GDM1 (cell line): ENCODE measurements at places on chromosomes 13 and 19.
A peak's percentile ranks its signal among the peaks of the same experiment; 100 is the strongest.

- no peak for DNase-seq
Observed at GRCh38 chr19:411723-412355, 2.9 kb upstream of the C2CD4C start.

DNA sequence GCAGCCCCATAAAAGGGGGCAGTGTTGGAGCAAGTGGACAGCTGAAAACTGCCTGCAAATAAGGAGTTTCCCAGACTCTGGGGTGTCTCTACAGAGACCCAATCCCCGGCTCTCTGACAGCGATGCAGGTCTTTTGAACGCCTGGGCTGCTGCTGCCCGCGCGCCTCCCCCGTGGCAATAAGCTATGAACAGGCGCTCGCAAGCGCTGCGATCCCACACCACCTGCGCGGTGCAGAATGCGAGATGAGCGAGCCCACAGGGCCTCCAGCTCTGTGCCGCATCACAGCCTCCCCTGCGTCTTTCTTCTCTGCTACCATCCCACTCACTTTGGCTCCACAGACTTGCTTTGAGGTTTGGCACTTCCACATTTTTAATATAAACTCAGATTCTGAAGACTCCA, 62.3 kb downstream of the KCTD15 start:
- no peak for DNase-seq

DNA sequence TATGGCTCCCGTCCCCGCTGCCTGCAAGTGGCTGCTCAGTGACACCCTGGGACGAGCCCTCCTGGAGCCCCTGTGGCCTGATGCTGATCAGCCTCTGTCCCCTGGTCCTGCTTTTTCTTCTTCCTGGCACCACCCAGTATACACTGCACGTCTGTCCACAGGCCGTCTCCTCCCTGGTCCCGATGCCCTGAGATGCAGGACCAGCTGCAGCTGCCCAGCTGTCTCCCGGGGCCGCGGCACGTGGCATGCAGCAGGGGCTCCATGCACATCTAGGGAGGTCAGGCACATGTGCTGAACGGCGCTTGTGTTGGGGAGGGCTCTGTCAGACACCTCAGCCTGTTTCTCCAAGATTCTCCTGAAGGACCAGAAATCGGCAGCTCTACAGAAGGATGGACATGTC, 30.2 kb downstream of the ZFR2 start:
- no peak for DNase-seq

- no peak for DNase-seq
Observed at GRCh38 chr13:39496506-39496905, 106.5 kb downstream of the LHFPL6 start.

DNA sequence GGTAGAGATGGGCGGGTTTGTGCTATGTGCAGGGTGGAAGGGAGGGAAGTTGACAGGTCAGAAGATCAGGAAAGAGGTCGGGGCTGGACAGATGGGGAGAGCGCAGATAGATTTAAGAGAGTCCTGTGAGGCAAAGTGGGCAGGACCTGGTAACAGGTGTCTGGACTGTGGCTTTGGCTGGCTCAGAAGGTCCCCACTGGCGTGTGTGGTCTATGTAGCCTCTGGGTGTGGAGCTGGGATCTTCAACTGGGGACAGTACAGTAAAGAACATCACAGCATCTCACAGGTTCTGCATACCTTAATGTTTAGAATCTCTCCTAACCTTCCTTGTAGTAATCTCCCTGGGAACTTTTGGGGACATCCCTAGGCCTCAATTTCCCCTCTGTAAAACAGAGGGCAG, 17.7 kb downstream of the CKM start:
- DNase-seq = no peak

DNA sequence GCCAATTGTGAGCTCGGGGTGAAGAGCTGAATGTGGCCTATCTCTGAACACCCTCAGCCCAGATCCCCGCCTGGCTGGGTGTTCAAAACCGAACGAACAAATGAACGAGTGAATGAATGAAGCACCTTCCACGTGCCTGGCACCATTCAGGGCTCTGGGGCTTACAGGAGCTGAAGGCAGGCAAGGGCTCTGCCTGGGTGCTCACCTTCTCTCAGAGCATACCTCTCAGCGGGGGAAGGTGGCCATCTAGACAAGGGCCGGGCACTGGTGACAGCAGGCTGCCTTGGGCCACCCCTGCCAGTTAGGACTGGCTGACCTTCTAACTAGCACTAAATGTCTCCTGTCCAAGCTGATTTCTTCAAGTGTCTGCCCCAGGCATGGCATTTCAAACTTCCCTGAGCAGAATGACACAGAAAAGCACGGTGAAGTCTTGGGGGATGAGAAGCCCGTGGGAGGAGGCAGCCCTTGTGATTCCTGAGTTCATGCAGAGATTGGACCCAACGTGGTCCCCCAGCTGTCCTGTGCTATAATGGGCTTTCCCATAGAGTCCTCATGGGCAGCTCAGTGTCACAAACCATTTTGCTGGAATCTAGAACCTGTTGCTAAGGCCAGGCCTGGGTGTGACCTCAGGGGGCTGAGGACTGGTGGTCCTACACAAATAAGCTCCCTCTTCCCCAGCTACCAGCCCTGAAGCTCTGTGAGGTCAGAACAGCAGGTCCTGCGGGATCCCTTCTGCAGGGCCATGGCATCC, 27.9 kb upstream of the VSTM2B start:
- DNase-seq = no peak

GRCh38 chr19:55544776-55545439, 435 bp downstream of the SBK3 start:
- no peak for DNase-seq

DNA sequence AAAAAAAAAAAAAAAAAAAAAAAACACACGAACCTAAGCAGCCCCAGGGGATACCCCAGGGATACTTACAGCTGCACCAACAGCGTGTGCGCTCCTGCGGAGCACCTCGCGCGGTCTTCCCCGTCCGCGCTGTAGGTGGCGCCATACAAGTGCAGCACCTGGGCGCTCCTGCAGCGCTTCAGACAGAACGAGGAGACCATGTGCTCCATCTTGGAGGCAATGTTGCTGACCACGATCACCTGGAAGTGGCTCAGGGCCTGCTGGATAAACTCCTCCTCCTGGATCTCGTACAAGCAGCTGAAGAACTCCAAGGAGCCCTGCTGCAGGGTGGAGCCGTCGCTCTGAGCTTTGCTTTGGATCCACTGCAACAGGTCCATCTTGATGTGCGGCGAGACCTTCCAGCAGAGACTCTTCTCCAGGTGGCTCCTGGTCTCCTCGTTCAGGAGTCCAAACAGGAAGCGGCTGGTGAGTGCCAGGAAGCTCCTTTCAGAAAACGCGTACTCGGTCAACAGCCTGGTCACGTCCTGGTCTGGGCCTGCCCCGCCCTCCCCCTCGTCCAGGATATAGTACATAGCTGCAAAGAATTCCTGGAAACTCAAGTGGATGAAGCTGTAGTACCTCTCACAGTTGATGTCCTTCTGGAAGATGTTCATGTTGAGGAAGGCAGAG, 14.5 kb downstream of the NLRP12 start:
- no peak for DNase-seq

- DNase-seq = no peak
Observed at GRCh38 chr19:6292006-6292405, 12.2 kb upstream of the MLLT1 start.

DNA sequence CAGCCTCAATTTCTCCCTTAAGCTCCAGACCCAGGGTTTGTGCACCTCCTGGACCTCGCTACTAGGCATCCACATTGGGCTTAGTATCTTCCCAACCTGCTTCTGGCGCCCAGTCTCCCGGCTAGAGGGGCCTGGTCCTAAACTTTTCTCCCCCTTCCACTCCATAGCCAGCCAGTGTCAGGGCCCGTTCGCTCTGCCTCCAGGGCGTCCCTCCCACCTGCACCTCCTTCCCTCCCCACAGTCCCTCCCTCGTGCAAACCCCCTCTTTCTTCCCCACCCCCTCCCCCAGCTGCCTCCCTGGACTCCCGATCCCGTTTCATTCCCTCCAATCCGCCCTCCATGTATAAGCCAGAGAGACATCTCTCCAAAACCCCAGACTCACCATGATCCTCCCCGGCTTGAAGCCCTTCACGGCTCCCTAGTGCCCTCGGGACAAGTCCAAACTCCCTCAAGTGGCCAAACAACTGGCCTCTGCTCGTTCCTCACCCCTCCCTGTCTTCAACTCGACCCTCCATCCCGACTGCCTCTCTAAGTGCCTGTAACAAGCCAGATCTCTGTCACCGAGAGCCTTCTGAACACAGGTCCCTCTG, 997 bp upstream of the SAMD4B start:
- peak; percentile 42 for DNase-seq

DNA sequence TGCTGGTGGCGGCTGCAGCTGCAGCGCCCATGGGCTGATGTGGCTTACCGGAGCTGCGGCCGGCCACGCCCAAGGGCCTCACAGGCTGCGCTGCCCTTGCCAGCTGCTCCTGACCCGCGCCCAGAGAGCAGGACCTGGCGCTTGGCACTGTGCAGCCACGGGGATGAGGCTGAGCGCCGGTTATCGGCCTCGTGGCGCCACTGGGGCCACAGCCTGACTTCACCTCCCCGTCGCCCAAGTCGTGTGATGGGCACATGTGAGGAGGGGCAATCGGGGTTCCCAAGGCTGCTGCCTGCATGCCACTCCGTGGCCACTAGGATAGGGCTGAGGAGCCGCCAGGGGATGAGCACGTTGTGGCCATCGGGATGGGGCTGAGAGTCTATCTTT, 77.2 kb upstream of the PABPC3 start:
- DNase-seq = no peak

DNA sequence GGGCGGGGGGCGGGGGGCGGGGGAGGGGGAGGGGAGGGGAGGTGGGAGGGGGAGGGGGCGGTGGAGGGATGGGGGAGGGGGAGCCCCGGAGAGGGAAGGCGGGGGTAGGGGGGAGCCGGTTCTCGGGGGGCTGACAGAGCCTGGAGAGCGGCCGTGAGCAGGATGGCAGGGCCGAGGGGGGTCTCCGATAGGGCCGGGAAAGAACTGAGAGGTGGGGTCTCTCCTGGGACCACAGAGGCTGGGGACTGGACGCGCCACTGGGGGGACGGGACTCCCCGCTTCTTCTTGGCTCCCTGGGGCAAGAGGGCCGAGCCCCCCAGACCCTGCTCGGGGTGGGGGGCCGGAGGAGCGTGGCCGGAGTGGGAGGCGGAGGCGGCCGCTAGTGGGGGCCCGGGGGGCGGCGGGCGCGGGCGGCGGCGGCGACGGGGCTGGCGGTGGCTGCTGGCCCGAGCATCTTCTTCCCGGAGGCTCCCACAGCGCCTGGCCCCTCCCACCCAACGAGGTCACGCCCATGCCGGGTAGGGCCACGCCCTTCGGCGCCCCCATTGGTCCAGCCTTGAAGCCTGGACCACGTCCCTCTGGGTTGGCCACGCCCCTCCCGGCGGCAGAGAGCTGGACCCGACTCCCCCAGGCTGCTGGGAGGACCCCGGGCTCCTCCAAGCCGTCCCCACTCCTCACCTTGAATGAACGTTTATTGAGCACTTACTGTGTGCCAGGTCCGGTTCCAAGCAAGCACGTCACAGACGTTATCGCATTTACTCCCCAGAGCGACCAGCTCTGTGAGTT, at the start of gene NOVA2:
TSS of gene NOVA2 (minus strand) at position 313 of the 786 bp plus-strand sequence. CDS start 514 bp downstream, outside the sequence.
- no peak for DNase-seq

GRCh38 chr19:7159105-7159933, 89.8 kb downstream of the ZNF557 start:
- no peak for DNase-seq

- no peak for DNase-seq
Observed at GRCh38 chr19:45444318-45445041, 20.8 kb upstream of the ERCC1 start.

- DNase-seq = no peak
Observed at GRCh38 chr19:38134540-38135149, 89.4 kb downstream of the DPF1 start.

GRCh38 chr19:4556597-4557127, 2.8 kb downstream of the SEMA6B start:
- DNase-seq = no peak
